SW 1271 (cell line): ENCODE measurements at places on chromosomes 2 and 18.

DNA sequence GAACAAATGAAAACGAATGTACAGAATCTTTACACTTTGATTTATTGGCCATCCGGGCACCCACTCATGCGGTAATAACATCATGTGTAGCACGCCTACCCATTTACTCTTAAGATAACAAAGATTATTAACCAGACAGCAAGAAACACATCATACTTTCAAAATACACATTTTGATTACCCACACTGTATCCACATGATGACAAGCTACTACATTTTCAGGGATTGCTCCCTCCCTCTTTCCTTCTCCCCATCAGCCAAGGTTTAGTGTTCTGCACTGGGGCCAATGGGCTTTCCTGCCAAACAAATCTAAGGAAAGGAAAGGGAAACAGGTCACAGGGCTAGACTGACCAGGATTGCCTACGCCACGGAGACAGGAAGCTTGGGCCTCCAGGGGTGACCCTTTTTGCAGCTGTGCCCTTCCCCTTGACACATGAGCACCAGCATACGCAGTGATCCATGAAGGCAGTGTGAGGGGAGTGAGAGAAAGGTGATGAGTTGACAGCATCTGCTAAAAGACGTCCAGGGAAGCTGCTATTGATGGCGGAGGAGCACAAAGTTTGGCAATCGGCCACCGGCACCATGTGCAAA lies 76.5 kb downstream of the ZNF521 start:
- DNase-seq, result no peak

- DNase-seq, result no peak
These were observed 164.9 kb upstream of the LRRTM1 start for GRCh38 chr2:80469428-80469827.

GRCh38 chr2:159895258-159896065 lies 97.5 kb upstream of the CD302 start:
- DNase-seq, result no peak

- no peak for DNase-seq
These were observed 42.8 kb upstream of the LDLRAD4 start for GRCh38 chr18:13175754-13176210.

GRCh38 chr2:117065912-117066311 lies 748.6 kb upstream of the DDX18 start:
- no peak for DNase-seq

DNA sequence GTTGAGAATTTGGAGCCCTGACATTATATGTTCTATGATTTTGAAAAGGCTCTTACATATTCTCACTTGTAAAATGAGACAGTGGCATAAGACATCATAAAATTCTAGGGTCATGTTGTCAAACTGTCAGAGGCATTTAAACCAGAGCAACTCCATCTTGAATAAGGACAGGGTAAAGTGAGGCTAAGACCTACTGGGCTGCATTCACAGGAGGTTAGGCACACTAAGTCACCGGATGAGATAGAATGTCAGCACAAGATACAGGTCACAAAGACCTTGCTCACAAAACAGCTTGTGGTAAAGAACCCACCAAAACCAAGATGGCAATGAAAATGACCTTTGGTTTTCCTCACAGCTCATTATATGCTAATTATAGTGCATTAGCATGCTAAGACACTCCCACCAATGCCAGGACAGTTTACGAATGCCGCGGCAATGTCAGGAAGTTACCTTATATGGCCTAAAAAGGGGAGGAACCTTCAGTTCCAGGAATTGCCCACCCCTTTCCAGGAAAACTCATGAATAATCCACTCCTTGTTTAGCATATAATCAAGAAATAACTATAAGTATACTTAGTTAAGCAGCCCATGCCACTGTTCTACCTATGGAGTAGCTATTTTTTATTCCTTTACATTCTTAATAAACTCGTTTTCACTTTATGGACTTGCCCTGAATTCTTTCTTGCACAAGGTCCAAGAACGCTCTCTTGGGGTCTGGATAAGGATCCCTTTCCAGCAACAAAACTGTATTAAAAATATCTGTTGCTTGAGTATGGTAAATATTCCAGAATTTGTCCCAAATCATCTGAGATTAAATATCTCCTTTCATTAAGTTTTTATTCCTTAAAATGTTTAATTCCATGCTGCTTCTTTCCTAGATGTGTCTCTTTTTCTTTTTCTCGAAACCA lies 406.4 kb downstream of the METTL4 start:
- DNase-seq, result no peak

GRCh38 chr2:4930704-4931103 lies 761.5 kb upstream of the SOX11 start:
- DNase-seq, result no peak

- DNase-seq, result no peak
These were observed 8.3 kb downstream of the DLX1 start for GRCh38 chr2:172093416-172094293.

DNA sequence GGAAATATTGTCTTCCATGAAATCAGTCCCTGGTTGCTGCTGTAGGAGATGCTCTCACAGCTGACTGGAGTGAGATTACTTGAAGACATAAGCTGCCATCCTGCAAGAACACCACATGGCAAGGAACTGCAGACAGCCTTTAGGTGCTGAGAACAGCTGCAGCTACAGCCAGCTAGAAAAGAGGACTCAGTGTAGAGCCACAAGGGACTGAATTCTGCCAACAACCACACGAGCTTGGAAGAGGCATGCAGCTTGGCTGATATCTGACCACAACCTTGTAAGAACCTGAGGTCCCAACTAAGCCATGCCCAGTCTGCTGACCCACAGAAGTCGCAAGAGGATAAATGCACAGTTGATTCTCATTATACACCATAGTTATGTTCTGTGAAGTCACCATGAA lies 181.8 kb upstream of the ARL4C start:
- DNase-seq, result no peak

DNA sequence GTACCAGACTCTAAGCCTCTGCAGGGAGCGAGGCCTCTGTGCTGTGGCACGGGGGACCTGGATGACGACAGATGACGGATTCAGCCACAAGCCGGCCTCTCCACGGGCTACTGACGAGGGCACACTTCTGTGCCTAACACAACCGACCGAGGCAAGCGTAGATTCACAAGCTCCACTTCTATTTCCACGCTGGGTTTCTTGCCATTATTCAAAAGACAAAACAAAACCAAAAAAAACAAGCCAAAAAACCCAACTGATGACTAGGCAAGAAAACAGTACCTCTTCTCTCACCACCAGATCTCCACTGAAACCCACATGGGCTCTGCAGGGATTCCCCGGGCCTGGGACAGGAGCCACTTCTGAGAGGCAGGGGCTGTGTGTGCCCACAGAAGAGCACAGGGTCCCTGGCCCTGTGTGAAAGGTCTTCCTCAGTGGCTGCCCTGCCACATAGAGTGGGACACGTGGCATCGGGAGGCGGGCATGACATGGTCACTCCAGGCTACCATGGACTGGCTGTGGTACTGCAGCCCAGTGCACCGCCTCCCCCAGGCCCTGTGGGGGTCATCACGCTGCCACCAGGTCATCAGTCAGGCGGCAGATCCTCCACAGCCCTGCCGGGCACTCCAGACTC lies 254.7 kb downstream of the HDAC4 start:
- no peak for DNase-seq

GRCh38 chr2:14790041-14790640 lies 157.6 kb downstream of the LRATD1 start:
- DNase-seq, result no peak

GRCh38 chr2:128622371-128622770 lies 303.7 kb upstream of the HS6ST1 start:
- no peak for DNase-seq

GRCh38 chr18:28789502-28789901 lies 612.6 kb upstream of the CDH2 start:
- no peak for DNase-seq

GRCh38 chr2:9975805-9976447 lies 24.4 kb downstream of the GRHL1 start:
- peak; percentile 90 for DNase-seq

GRCh38 chr2:146898083-146898482 lies 946.7 kb upstream of the ACVR2A start:
- no peak for DNase-seq

DNA sequence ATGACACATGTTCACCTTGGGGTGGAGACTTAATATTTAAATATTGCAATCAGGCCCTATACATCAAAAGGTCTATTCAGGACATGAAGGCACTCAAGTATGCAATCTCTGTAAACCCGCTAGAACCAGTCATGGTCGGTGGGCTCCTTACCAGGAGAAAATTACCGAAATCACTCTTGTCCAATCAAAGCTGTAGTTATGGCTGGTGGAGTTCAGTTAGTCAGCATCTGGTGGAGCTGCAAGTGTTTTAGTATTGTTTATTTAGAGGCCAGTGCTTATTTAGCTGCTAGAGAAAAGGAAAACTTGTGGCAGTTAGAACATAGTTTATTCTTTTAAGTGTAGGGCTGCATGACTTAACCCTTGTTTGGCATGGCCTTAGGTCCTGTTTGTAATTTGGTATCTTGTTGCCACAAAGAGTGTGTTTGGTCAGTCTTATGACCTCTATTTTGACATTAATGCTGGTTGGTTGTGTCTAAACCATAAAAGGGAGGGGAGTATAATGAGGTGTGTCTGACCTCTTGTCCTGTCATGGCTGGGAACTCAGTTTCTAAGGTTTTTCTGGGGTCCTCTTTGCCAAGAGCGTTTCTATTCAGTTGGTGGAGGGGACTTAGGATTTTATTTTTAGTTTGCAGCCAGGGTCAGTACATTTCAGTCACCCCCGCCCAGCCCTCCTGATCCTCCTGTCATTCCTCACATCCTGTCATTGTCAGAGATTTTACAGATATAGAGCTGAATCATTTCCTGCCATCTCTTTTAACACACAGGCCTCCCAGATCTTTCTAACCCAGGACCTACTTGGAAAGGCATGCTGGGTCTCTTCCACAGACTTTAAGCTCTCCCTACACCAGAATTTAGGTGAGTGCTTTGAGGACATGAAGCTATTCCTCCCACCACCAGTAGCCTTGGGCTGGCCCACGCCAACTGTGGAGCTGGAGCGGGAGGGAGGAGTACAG lies 108.1 kb downstream of the XRCC5 start:
- peak; percentile 84 for DNase-seq

DNA sequence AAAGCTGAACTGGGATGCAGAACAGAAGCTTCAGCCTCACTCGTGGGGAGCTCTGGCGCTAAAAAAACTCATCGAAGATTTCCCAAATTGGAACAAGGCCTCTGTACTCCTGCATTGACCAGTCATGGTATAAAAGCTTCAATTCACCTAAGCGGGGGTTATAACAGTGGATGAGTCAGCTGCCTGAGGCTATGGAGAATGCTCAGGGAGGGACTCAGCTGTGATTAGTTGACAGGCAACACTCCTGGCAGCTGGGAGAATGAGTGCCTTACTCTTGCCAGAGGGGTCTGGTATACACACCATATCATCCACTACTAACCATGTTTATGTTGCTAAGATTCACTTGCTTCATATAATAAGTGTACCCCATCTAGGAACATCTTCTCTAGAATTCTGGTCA lies 350.6 kb upstream of the VRK2 start:
- no peak for DNase-seq

- no peak for DNase-seq
These were observed 88.8 kb downstream of the GFPT1 start for GRCh38 chr2:69298261-69298660.

DNA sequence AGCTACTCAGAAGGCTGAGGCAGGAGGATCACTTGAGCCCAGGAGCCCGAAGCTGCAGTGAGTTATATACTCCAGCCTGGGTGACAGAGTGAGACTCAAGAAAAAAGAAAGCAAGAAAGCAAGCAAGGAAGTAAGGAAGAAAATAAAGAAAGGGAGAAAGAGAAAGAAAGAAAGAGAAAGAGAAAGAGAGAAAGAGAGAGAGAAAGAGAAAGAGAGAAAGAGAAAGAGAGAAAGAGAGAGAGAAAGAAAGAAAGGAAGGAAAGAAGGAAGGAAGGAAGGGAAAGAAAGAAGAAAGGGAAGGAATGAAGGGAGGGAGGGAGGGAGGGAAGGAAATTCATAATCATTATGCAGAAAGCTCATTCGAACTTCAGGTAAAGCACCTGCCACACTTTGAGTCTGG lies 33.9 kb downstream of the KIF3C start:
- no peak for DNase-seq

DNA sequence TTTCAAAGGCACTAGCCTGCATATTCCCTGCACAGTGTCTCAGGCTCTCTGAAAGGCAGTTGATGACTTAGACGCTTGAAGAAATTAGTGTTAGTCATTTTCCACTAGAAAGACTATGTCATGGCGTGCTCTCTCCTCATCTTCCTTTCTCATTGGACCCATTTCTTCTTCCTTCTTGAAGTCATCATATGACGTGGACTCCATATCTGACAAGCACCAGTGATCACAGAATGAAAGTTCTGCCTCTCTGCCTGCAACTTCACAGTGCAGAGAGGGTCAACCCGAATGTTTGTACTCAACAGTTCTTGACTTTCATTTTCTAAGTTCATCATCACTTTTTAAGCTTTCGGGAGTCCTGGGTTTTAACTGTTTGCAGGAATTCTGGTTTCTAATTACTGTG lies 63.7 kb upstream of the CYRIA start:
- DNase-seq, result no peak

GRCh38 chr18:56374007-56374655 lies 264.3 kb downstream of the TXNL1 start:
- DNase-seq, result no peak

DNA sequence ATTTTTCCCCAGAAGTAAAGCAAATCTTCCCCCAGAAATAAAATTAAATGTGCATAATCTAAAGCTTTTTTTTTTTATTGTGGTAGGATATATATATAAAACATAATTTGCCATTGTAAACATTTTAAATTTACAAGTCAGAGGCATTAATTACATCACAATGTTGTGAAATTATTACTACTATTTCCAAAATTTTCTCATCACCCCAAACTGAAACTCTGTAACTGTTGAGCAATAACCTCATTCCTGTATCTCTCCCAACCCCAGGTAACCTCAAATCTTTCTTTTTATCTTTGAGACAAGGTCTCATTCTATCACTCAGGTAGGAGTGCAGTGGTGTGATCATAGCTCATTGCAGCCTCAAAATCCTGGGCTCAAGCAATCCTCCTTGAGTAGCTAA lies 11.2 kb downstream of the MRPL19 start:
- no peak for DNase-seq

DNA sequence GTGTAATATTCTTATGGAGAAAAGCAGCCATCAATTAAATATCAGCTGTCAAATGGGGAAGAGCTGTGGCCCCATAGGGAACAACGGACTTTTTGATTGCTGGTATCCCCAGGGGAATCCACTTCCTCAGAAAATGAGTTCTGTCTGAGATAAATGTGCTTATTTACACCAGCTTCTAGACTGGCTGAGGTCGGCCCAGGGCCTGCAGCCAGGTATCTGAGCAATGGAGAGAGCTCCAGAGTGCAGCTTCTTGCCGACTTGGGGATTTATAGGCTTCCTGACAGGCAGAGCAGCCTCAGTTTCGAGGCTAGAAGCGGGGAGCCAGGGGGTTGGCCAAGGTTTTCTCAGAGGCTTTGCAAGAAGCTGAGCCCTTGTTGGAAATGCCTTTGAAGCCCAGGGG lies 67.2 kb downstream of the MCFD2 start:
- no peak for DNase-seq

- no peak for DNase-seq
These were observed 1115.3 kb downstream of the LRP1B start for GRCh38 chr2:141015341-141016047.
